ENCODE measurements at places on chromosomes 2 and 18.
A peak's percentile ranks its signal among the peaks of the same experiment; 100 is the strongest.

DNA sequence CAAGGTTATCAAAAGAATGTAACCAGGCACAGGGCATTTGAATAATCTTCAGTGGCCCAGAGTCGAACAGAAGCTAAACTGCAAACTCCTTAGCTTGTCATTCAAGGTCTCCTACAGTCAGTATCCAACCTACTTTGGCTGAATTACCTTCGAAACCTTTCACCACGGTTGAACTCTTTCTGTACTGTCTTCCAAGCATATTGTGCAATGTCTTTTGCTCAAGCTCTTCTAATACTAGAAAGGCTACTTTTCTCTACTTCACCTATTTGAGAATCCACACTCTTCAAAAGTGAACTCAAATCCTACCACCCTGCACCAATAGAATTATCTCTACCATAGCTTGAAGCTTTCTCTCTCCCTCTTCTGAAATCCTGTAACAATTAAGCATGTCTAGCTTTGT lies 142.9 kb downstream of the NR4A2 start:
- no peak for DNase-seq

- no peak for DNase-seq
Observed at GRCh38 chr2:81234711-81235110, 930.2 kb upstream of the LRRTM1 start.

- peak; percentile 73 for DNase-seq
Observed at GRCh38 chr2:37156857-37157714, at the start of gene EIF2AK2. TSS of gene EIF2AK2 (minus strand) at chr2:37156980. CDS start at chr2:37147806, 9,174 bp downstream.

- no peak for DNase-seq
Observed at GRCh38 chr2:73938718-73939352, 12.2 kb downstream of the DGUOK start.

DNA sequence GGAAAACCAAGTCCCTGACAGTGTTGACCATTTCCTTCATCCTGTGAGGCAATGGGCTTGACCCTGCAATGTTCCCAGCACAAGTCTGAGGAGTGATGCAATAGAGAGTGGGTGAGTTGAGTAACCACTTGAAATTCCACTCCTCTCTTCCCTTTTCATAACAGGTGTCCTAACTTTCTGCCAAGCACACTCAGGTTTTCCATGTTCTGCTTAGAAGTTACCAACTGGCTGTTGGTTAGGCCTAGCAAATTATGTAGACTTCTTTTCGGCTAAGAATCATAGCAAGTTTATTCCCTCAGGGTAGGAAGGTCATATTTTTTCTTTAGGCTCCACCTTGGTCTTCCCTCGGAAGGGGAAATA lies 11.5 kb downstream of the GNLY start:
- no peak for DNase-seq

- DNase-seq: no peak
Observed at GRCh38 chr18:10713409-10713808, 187.6 kb downstream of the NAPG start.

DNA sequence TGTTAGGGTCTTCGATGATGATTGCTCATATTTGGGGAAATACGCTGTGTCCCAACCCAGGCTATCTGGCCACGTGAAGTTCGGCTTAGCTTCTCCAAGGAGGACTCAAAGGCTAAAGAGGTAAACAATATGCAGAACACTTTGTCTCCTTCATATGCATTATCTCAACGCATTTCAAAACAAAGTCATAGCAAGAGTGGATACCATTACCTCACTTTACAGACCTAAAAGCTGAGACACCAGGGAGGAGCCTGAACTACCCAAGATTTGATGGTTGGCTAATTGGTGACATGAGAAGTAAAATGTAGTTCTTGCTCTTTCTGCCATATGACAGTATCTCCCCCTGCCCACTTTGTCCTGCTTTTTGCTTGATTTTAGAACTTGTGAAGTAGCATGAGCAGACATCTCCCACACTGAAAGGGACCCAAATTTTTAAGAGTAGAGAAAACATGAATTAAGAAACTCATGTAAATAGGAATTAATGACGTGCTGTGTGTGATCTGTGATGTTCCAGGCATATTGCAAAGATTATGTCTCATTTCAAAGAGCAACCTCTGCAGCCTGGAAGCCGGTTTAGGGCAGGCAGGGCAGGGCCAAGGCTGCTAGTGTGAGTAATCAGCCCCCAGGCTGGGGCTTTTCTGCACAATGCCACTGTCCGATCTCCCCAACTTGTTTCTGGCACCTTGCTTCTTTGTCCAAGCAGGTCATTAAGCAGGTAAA lies 144.5 kb downstream of the BCL11A start:
- no peak for DNase-seq

DNA sequence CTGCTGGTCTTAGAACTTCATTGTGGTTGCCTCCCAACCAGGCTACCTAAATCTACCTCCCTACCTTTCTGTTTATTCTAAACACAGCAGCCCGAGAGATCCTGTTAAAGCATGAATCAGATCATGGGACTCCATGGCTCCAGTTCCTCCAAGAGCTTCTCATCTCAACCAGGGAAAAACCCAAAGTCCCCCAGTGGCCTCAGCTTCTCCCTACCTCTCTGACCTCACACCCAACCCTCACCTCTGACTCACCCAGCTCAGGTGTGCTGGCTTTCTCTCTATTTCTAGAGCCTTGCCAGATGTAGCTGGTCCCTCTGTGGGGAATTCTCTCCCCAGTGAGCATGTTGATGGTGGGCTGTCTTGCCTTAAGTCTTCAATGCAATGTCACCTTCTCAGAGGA lies 93.8 kb upstream of the COPS8 start:
- DNase-seq: no peak

GRCh38 chr18:31101183-31102024 lies 817 bp downstream of the DSC2 start:
- no peak for DNase-seq

GRCh38 chr2:179991344-179991743 lies 15.8 kb downstream of the CWC22 start:
- no peak for DNase-seq

DNA sequence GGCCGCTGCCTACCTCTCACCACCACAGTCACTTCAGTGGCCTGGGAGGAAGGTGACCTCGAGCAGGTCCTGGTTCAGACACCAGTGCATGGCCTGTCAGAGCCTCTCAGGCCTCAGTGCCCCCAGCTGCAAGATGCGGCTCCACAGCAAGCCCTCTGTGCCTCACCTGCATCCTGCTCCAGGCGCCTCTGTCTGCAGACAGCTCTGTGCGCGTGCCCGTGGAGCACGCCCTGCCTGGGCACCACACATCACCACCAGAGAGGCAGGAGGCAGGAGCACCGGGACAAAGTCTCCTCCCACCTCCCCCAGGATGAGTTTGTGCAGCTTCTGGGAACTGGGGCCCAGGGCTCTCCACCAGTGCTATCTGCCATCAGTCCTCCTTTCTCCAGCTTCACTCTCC lies 98.7 kb downstream of the TFCP2L1 start:
- DNase-seq: no peak

DNA sequence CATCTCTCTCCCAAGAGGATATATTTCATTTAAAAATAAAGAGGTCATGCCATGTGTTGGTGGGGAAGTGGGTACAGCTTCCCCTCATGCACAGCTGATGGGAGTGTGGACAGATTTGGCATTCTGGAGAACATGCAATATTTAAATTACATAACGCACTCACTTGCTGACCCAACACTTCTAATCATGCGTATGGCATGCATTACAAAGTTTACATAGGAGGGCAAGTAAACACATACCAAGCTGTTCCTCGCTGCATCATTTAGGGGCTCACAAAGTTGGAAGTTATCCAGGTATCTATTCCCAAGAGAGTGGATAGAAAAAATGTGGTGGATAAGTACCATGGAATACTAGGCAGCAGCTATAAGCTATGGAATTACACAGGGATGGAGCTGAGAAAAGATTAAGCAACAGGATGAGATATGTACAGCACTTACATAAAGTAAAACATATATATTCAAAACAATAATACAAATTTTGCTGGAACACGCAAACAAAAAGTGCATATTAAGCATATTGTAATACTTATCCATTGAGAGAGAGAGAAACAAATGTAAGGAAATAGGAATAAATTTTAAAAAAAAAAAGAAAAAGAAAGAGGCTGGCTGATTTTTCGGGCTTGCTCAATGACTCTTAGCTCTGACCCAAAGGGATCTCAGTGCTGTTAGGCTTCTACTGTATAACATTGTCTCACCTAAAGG lies 11.0 kb downstream of the CYP1B1 start:
- no peak for DNase-seq

GRCh38 chr2:47014564-47015051 lies 99.0 kb upstream of the MCFD2 start:
- no peak for DNase-seq

- DNase-seq: no peak
Observed at GRCh38 chr2:61887717-61888266, 664 bp downstream of the CCT4 start.

GRCh38 chr2:234957834-234958135 lies 6.0 kb downstream of the SH3BP4 start:
- DNase-seq: no peak

- no peak for DNase-seq
Observed at GRCh38 chr18:50581517-50581916, 21.6 kb downstream of the MAPK4 start.

GRCh38 chr2:199468561-199469513 lies 11.1 kb upstream of the SATB2 start:
- no peak for DNase-seq

- no peak for DNase-seq
Observed at GRCh38 chr2:67400560-67401485, 3.7 kb downstream of the ETAA1 start.

DNA sequence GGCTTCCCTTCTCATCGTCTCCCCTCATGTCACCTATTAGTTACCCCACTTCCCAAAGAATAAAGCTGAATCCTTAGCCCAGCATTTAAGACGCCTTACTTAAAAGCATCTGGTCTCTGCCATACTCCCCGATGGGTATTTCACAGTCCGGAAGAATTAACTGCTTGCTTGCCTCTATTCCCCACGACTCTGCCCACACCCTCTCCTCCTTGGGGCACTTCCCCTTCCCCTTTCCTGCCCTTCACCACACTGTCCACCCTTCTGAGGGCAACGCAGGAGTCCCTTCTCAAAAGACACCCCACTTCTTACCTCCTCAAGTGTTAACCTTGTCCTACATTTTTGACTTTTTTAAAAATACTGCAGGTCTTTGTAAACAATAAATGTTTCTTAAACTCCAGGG lies 60.1 kb upstream of the RMP24 start:
- DNase-seq: no peak

- DNase-seq: no peak
Observed at GRCh38 chr18:35842536-35842935, 129.9 kb upstream of the RMP24 start.

DNA sequence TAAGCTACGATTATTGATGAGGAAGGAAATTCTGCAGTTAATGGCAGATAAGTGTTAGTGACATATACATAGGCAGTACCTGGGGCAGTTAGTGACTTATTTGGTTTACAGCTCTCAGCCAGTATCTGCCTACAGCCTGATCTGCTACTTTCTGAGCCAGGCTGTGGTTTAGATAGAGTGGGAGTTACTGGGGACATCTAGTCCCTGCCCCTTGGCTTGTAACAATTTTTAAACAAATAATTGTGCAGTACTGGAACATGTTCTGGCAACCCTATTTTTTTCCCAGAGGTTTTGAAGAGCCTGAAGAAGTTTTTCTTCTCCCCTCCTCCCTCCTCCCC lies 2.3 kb downstream of the KIF5C start:
- DNase-seq: no peak

- no peak for DNase-seq
Observed at GRCh38 chr2:59000796-59001195, 759.7 kb upstream of the FANCL start.

- DNase-seq: no peak
Observed at GRCh38 chr2:145985517-145985916, 1465.6 kb upstream of the ZEB2 start.

DNA sequence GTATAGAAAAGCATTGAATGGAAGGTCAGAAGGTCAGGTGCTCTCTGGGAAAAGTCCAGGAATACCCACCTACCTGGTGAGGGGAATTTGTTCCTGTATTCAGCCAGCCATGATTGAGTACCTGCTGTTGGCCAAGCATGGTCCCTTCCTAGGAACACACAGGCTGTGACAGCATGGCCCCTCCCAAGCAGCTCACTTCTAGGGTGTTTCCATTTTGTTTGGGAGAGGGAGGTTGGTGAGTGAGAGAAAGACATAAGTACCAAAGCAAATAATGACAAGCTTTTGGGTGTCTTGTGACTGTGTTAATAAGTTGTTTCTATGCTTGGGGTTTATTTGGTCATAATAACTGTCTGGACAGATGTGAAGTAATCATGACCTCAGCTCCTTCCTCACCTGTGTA lies 46.3 kb downstream of the CABLES1 start:
- no peak for DNase-seq

DNA sequence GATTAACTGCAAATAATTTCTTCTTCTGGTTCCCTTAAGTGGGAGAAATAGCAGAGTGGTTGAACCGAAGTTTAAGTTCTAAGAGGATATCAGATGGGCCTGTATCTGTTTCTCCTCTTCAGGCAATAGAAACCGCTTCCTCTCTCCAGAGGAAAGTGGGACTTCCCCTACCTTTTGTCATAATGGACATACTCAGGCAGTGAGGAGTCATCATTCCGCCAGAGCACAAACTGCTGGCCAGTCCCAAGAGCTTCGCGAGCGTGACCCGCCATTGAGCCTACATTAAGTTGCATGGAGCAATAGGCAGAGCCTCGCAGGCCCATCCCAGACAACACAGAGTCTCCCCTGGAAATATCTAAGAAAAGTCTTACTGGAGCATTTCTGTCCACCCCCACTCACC lies 158.9 kb downstream of the LDLRAD4 start:
- no peak for DNase-seq

DNA sequence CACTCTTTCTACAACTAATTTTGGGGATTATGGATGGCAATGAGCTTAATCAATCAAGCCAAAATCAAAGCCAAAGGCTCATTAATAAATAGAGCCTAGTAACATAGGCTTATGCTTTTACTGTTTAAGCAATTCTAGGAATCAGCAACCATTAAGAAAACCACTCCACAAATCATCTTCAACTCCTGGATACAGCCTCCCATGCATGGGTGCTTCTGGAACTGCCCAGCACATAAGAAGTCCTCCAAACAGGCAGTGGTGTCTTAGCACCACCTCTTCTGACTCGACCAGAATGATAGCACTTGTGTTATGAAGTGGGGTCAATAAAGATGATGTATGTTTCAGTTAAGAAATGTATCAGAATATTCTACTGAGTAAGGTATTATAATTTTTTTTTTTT lies 104.4 kb upstream of the SERPINE2 start:
- DNase-seq: no peak

GRCh38 chr18:68035774-68036522 lies 519.4 kb upstream of the DSEL start:
- DNase-seq: no peak

DNA sequence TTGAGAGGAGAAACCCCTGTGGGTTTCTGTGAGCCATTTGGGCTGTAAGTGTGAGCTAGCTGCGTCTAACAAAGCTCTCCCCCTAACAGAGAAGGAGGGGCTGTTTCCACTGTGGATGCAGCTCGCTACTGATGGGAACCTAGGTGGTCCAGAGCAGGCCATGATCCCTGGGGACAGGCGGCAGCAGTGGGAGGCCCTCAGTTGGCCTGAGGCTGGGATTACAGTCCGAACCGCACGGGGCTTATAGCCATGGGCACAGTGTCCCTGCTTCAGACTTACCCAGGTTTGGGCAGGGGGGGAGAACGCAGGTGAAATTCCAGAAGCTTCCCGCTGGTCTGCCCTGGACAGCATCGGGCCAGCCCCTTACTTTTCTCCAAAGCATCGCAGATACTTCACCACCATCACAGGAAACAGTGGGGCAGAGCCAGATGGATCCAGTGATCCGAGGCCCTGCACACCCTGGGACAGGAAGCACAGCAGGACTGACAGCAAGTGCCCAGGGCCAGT lies 139.4 kb downstream of the SEPTIN10 start:
- DNase-seq: no peak
